NCI-H2029 (cell line): ENCODE measurements at places on chromosomes 6 and 20.

DNA sequence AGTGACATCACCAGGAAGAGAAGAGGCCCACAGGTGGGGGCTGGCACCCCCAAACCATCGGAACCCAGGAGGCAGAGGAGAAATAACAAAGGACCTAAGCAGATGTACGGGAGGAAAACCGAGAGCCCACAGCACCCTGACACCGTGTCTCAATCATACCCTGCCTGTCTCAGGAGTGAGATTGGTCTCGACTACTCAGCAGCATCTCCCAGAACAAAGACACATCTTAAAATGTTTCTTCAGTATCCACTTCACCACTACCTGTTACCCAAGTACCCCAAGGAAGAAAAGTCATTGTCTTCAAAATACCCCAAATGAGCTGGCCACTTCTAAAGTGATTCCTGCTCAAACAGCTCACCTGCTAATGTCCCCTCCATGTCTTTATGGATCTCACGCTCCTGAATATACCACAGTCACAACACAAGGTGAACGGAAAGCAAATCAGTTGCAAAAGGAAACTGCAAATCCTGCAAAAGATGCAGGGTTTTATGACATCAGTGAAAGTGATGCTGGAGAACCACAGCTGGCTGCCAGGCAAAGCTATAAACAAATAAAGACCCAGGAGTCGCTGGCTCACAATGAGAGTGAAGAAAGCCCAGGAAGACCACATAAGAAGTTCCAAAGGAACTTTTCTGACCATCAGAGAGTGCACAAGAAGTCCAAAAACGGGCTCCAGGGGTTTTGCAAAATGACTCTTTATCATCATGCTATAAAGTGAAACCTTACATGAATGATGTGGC, 44.1 kb downstream of the PREX1 start:
- DNase-seq: no peak

DNA sequence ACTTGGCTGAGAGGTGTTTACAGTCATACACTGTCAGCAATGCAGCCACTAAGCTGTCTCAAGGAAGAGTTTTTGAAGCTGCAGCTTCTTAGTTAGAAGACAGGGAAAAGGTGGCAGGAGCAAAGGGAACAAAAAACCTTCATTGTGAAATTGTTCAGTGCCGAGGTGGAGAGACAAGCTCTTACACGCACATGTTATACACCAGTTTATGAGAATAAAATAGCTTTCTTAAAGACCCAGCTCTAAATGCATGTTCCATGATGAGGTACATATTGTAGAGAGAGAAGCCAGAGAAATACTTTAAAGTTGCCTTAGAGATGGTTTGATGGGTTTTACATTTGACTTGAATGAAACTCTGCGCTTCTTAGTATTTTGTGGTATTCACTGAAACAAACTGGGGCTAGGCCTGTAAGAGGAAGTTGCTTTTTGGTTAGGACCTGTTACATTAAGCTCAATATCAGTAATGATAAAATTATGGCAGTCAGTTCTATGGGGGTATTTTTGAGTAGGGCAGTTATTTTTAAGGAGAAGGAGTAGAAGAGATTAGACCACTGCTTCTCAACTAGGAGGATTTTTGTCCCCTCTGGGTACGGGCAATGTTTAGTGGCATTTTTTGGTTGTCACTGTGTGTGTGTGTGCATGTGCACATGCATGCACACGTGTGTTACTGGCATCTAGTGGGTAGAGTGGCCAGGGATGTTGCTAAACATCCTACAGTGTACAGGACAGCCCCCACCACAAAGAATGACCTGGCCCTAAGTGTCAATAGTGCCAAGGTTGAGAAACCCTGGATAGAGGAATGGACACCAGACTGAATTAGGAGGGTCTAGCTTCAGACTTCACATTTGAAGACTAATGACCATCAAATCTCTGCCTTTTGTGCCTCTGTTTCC, 9.8 kb downstream of the NEDD9 start:
- no peak for DNase-seq

DNA sequence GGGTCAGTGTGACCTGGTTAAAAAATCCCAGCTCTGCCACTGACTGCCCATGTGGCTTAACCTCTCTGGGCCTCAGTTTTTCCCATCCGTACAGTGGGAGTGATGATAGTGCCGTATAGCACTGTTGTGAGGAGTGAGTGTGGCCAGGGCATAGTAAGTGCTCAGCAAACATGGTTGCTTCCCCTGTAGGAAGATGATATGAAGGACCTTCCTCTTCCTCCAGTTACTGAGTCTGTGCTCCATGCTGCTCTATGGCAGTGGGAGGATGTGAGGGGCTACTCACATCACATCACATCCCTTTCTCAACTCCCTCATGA, 13.1 kb downstream of the C6orf132 start:
- no peak for DNase-seq

DNA sequence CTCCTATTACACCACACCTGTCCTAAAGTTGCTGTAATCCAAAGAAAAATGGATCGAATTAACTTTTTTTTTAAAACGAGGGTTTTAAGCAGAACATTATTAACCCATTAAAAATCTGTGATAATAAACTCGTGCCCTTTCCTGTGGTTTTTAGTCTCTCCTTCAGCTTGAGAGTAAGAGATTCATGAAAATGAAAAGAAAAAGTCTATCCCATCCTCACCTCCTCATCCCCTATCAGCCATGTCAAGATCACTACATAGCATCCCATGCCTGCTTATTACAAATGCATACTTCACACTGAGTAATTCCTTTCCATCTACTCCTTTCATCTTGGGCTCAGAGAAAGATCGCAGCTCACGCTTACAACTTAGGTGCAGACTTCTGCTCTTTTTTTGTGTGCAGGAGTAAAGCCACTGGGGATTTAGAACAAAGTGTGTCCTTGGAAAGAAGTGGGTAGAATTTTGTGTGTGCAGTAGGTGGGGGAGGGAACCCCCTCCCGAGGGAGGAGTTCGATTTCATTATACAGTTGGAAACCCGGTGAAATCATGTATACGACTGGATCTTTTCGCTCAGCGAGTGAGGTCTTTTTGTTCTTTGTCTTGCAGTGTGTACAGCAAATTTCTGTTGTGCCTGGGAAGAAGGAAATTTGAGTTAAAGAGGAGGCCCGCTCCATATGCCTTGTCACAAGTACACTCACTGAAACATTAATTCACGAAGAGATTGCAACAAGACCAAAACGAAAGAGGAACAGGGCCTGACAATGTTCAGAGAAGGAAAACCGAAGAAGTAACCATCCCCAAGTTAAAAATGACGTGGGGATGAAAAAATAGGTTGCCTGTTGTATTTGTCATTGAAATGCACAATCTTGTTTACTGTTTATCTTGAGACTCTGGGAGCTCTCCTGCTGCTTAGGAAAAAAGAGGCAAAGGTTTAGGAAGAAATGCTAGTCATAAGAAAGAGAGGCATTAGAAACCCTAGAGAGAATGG, 146.5 kb upstream of the ZNF217 start:
- no peak for DNase-seq

GRCh38 chr6:32991972-32992371, 17.4 kb downstream of the HLA-DOA start:
- DNase-seq: no peak

DNA sequence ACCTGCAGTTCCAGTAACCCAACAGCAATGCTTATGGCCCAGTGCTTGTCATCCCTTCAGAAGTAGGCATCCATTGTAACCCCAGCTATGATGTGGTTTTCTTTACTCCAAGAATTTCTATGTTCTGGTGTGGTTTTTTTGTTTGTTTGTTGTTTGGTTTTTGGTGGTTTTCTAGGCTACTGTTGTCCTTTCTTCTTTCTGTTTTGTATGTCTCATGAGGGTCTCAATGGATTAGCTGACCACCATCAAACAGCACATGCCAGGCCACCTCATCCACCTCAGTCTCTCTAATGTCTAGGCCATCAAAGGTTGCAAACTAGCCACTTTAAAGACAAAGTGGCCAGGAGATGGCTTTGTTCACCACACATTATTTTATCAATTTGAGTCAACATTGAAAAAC, 59.4 kb upstream of the TMEM30A start:
- DNase-seq: no peak

GRCh38 chr6:168247443-168248147, 72.0 kb downstream of the DACT2 start:
- peak; percentile 68 for DNase-seq

DNA sequence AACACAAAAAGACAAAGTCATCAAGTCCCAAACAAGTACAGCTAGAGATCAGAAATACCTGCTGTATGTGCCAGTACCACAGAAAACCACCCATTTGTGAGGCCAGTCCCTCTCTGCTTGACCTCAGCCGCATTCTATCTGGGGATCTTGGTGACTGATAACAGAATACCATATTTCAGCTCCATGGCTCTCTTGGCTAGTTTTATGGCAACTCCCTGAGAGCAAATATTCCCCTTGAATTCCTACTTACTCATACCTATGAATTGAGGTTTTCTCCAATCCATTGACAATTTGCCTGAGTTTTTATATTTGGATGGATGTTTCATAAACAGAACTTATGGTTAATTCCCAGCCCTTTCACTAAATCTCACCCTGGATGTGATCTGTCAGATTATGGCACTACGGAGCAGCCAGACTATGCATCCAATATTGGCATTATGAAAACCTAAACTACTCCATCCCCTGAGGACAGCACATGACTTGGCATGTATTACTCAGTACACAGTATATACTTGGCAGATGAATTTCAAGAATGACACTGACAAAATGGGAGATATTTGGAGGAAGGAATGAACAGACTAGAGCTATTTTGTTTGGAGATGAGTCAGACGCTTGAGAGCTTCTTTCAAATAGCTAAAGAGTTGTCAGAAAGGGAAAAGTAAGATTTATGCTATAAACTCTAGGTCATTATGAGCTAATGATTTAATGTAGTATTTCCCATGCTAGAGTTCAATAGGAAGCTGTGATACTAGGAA, 95.7 kb downstream of the PRDM1 start:
- DNase-seq: no peak

DNA sequence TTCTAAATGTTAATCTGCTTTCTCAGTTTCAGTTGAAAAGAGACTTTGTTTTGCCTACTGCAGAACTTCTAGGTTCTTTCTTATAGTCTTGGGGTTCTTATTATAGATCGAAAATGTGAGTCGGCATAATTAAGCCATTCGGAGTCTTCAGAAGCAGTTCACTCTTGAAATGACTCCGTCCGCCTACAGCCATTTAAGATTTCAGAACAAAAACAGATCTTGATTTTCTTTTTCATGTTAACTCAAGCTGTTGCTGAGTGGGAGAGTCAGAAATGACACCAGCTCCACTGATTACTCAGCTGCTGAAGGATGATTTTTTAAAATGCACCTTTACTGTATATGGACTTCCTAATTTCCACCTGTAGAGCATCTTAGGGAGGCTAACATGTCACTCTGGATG, 15.9 kb downstream of the PRDM1 start:
- DNase-seq: no peak

DNA sequence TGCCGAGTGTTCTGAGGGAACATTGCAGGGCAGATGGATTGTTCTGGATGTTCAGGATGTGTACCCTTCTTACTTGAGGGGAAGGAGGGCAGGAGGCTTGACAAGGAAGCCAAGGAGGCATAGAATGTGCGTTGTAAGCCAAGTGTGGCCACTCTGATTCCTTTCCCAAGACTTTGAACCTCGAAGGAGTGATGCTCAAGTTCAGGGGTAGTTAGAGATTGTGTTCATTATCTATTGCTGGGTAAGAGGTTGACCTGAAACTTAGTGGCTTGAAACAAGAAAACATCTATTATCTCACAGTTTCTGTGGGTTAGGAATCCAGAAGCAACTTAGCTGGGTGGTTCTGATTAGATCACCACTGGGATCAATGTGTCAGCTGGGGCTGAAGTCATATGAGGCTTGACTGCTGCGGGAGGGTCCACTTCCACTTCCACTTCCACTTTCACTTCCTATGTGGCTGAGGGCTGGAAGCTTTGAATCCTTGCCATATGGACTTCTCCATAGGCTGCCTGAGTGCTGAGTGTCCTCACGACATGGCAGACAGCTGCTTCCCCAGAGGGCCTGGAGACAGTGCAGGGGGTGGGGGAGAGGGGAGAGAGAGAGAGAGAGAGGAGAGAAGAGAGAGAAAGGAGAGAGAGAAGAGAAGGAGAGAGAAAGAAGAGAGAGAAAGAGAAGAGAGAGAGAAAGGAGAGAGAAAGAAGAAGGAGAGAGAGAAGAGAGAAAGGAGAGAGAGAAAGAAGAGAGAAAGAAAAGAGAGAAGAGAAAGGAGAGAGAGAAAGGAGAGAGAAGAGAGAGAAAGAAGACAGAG, 6.9 kb upstream of the CD40 start:
- DNase-seq: no peak

- no peak for DNase-seq
Observed at GRCh38 chr6:79564636-79565035, 27.4 kb upstream of the LCA5 start.

- DNase-seq: no peak
Observed at GRCh38 chr6:122886481-122886880, 97.4 kb downstream of the SMPDL3A start.

DNA sequence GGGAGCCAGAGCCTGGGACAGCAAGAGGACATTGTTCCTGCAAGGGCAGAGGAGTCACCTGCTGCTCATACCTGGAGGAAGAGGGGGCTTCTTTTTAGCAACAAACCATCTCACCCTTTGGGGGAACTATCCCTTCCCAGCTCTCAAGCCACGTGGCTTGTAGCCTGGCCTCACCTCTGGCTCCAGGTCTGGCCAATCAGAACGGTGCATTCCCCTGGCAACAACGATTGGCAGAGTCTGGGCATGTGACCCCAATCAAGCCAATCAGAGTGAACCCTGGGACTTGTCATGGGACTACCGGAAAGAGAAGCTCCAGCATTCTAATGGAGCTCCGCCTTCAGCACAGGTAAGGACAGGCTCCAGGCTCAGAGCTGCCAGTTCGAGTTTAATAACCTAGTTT, 33.6 kb downstream of the KCNB1 start:
- no peak for DNase-seq
